ENCODE measurements at places on chromosomes 3 and 15. TPM values are rescaled to one million over a fixed set of nuclear protein-coding genes. Genes with fewer than 3 reads are reported as not detected.

GRCh38 chr15:89446255-89446891 lies 50.0 kb downstream of the RHCG start:
- no peaks in the 10 kb centered on the region for H3K36me3 ChIP-seq
- no peak overlapping the region for H3K4me3 ChIP-seq
- no peak overlapping the region for H3K27ac ChIP-seq

Gene MCTP2
- polyA plus RNA-seq: 21.2 TPM

DNA sequence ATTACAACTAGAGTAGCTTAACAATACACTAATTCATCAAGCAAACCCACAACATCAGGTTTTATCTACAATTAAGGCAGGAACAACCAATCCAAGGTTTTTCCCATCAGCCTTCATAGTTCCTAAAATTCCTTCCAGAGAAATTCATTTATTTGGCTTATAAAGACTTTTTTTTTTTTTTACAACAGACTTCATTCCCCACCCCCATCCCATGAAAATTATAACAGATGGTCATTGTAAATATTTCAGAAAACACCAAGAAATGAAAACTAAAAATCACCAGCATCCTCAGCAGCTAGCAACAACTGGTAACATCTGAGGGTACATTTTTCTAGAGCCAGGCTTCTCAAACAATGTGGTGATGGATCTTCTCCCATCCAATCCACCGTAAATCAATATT lies 11.0 kb downstream of the SH3BP5 start:
- no peak overlapping the region for H3K27ac ChIP-seq
- peaks cover 29% of the 10 kb centered on the region for H3K4me1 ChIP-seq
- H3K4me3 ChIP-seq: no peak overlapping the region
- no peaks in the 10 kb centered on the region for H3K36me3 ChIP-seq
- no peak for DNase-seq

Gene TRNT1
- 5.4 TPM for polyA plus RNA-seq

DNA sequence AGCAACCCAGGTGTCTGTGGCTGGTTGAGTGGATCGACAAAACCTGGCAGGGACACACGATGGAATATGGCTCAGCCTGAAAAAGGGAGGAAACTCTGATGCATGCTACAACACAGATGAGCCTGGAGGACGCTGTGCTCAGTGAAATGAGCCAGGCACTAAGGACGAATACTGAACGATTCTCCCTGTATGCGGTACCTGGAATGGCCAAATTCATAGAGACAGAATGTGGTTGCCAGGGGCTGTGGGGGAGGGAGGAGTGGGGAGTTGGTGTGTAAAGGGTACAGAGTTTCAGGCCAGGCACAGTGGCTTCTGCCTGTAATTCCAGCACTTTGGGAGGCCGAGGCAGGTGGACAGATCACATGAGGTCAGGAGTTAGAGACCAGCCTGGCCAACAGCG lies 35.1 kb downstream of the PCSK6 start:
- no peaks in the 10 kb centered on the region for H3K4me1 ChIP-seq
- H3K36me3 ChIP-seq: no peaks in the 10 kb centered on the region
- no peaks in the 10 kb centered on the region for H3K27me3 ChIP-seq
- H3K27ac ChIP-seq: no peak overlapping the region
- H3K4me3 ChIP-seq: no peak overlapping the region

GRCh38 chr3:12349895-12350811 lies 61.3 kb downstream of the PPARG start:
- H3K27me3 ChIP-seq: no peaks in the 10 kb centered on the region
- no peak overlapping the region for H3K27ac ChIP-seq
- H3K4me3 ChIP-seq: no peak overlapping the region
- peaks cover 11% of the 10 kb centered on the region for H3K4me1 ChIP-seq
- H3K36me3 ChIP-seq: no peaks in the 10 kb centered on the region
- no peak for DNase-seq

Gene P3H2
- 80.7 TPM for polyA plus RNA-seq

- H3K27me3 ChIP-seq: no peaks in the 10 kb centered on the region
- peaks cover 15% of the 10 kb centered on the region for H3K4me1 ChIP-seq
- no peak overlapping the region for H3K27ac ChIP-seq
These were observed 9.1 kb downstream of the CORO2B start for GRCh38 chr15:68587769-68588385.

- no peaks in the 10 kb centered on the region for H3K4me1 ChIP-seq
- no peaks in the 10 kb centered on the region for H3K27me3 ChIP-seq
- peaks cover 30% of the 10 kb centered on the region for H3K36me3 ChIP-seq
- H3K4me3 ChIP-seq: no peak overlapping the region
These were observed 116.5 kb downstream of the THSD4 start for GRCh38 chr15:71231758-71232157.

GRCh38 chr3:72739531-72740466 lies 108.4 kb downstream of the SHQ1 start:
- DNase-seq: no peak
- H3K4me3 ChIP-seq: no peak overlapping the region
- H3K36me3 ChIP-seq: no peaks in the 10 kb centered on the region
- no peaks in the 10 kb centered on the region for H3K4me1 ChIP-seq
- no peak overlapping the region for H3K27ac ChIP-seq

GRCh38 chr3:186807231-186807630 lies 949 bp upstream of the RFC4 start:
- H3K27me3 ChIP-seq: no peaks in the 10 kb centered on the region
- DNase-seq: no peak
- H3K4me3 ChIP-seq: peak overlapping the region; percentile 57
- peak overlapping the region; percentile 84 for H3K27ac ChIP-seq
- no peaks in the 10 kb centered on the region for H3K36me3 ChIP-seq
- H3K4me1 ChIP-seq: peaks cover 14% of the 10 kb centered on the region

Gene RSL24D1
- polyA plus RNA-seq: 38.5 TPM

GRCh38 chr3:138479438-138479863 lies 45.0 kb downstream of the ESYT3 start:
- H3K27ac ChIP-seq: no peak overlapping the region
- H3K4me3 ChIP-seq: no peak overlapping the region
- H3K4me1 ChIP-seq: no peaks in the 10 kb centered on the region
- no peaks in the 10 kb centered on the region for H3K27me3 ChIP-seq
- DNase-seq: no peak

- peak overlapping the region; percentile 73 for H3K27ac ChIP-seq
- H3K4me3 ChIP-seq: peak overlapping the region; percentile 46
- no peaks in the 10 kb centered on the region for H3K27me3 ChIP-seq
- DNase-seq: peak; percentile 87
These were observed 10.6 kb downstream of the MAPKAPK3 start for GRCh38 chr3:50627407-50628051.

Gene ZWILCH
- polyA plus RNA-seq: 34.9 TPM

Gene MGA
- polyA plus RNA-seq: 4.3 TPM

Gene STAB1
- not detected for polyA plus RNA-seq

DNA sequence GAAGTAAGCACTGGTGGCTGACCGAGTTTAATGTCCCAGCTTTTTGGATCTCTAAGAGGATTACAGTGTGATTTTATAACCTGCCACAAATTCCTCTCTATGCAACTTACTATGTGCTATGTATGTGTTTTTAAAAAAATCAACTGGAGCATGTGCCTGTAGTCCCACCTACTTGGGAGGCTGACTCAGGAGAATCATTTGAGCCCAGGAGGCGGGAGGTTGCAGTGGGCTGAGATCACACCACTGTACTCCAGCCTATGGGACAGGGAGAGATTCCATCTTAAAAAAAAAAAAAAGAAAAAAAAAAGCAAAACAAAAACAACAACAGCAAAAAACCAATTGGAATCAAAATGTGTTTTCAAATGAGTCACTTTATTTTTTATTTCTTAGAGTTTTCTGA lies 29.6 kb downstream of the DUT start:
- H3K4me3 ChIP-seq: no peak overlapping the region
- no peak for DNase-seq
- H3K36me3 ChIP-seq: no peaks in the 10 kb centered on the region
- H3K27ac ChIP-seq: no peak overlapping the region
